ENCODE measurements at places on chromosomes 5 and 9.

DNA sequence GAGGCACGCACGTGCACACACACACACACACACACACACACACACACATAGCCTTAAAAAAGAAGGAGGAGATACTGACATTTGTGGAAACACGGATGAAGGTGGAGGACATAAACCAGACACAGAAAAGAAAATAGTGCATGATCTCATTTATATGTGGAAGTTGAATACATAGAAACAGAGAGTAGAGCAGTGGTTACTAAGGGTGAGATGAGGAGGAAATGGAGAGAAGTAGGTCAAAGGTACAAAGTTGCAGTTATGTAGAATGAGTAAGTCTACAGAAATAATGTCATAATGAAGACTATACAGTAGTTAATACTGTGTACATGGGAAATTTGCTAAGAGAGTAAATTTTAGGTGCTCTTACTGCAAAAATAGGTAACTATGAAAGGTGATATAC, 412.2 kb upstream of the CDH9 start:
- DNase-seq: no peak

DNA sequence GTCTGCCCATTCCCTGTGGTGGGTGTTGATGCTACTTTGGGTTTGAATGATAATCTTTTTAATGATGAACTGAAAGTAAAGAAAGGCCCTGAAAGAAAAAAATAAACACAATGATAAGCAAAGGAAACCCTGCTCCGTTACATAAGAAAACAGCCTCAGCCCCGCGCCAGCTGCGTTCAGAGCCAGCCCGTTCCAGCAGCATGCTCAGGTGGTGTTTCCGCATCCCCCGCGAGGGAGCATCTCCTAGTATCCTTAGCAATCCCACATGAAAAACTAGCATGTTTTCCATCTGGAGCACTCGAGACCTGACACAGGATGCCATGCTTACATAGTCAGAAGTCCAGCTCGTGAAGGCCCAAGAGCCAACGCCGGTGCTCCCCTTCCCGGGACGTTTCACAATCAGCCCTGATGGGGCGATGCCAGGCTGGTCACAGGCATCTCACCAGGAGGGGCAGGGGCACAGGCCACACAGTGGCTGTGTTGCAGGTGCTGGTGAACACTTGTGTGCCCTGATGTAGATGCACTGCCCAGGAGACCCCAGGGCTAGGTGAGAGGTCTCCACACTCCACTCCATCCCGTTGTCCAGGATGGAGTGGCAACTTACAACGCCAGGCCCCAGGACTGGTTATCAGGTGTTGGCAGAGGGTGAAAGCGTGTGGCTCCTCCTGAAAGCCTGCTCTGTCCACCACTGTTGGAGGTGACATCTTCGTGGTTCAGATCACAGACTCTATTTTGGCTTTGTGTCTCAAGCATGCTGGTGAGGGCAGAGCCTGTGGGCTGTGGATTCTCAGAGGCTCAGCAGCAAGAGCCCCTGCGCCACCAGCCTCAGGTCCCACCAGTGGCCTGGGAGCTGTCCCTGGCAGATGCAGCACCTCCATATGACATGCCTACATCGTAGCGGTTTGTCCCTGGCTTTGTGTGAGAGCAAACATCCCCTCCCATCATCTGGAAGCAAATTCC, 246.8 kb upstream of the IRX1 start:
- no peak for DNase-seq

GRCh38 chr9:104339692-104340091, 164.4 kb upstream of the OR13F1 start:
- DNase-seq: no peak

DNA sequence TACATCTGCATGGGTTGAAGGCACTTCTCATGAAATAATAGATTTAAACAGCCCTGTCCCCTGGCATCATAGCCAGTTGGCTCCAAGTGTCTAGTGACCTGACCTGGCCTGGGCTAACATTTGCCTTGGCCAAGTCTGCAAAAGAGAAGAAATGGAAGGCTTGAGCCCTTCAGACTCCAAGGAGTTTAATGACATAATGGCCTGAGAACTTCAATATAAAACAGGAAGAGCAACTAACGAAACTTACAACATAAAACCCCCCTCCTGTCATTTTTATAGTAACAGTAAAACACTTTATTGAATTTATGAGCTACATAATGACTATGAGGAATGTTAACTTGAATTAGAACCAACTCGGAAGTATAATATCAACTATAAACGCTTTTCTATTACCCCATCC, 218.8 kb upstream of the TBCA start:
- no peak for DNase-seq

DNA sequence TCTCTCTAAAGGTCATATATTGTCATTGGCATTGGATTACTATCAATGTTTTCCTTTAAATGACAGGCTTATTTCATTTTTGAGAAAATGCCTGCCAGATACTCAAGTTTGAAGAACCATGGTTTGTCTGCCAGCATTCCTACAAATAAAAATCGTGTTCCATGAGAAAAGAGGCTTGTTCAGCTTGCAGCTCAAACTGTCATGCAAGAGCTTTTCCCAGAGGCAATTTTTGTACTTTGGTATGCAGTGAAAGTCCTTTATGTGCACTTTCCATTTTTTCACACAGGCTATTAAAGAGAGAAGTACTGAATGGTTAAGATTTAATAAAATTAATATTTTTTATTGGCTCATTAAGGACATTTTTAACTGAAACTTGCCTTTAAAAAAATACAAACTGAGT, 110.4 kb downstream of the FBXO4 start:
- DNase-seq: no peak
